Naive B cell (primary cell): ENCODE measurements at places on chromosomes 5 and 9.

GRCh38 chr9:128393145-128393775, 22.1 kb downstream of the URM1 start:
- DNase-seq, result no peak

DNA sequence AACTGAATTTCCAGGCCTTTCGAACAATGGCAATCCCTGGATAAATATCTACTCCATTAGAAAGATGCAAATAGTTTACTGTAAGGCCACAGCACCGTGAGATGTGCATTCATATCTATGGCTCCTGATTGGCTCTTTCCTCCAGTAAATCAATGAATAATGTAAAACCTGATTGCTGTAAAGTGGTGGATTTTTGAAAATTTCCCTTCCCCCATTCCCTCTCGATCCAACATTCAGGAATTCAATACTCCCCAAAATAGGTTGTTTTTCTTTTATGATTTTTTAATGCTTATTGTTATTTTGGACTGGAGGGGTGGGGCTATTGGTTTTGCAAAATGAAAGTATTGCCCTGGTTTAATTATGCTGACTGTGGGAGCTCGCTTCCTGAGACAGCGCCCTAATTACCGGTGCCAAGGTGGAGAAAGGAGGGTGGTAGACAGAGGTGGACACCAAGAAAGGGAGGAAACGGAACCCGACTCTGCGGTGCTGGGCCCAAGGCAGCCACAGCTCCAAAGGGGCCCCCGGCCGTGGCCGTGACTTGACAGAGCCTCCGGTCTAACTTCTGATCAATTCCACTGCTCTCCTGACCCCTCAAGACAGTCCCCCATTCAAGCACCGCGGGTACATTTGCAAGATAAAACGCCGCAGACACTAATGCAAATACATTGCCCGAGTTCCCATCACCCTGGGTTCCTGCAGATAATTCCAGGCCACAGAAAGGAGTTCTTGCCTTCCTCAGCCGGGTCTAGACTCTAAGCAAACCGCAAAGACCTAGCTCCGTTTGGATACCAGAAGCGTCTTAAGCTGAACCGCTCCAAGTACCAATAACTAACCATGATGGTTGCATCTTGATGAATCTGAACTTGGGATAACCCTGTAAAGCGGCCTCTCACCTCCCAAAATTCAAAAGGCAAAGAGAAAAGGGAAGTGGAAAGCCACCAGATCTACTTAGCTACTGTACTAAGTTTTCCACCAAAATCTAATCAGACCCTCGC, 211.2 kb downstream of the MEF2C start:
- no peak for DNase-seq

- no peak for DNase-seq
These were observed 15.0 kb upstream of the IL31RA start for GRCh38 chr5:55836191-55836590.

DNA sequence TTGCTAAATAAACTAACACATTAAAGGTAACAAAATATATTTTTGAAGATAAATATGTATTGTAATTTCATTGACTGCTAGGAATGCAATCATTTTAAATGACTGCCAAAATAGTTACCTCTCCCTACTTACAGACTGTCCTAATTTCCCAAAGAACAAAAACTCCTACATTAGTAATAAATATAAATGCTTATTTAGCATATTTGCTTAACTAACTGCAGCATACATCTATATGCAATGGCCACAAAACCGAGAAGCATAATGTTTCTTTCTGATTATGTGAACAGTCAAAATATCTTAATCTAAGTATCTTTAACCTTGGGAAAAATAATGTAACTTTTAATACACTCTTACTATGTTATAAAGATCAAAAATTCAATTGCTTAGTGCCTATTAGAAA, 431.7 kb downstream of the HCN1 start:
- no peak for DNase-seq
